Stimulated activated naive B cell treated with anti-CD40 and anti-IgM and Interleukin-4, amounts not matched to agents 10 μg/mL and 1 μg/mL and 100 μg/mL, for 72 hours (primary cell): ENCODE measurements at places on chromosomes 2 and 18.

DNA sequence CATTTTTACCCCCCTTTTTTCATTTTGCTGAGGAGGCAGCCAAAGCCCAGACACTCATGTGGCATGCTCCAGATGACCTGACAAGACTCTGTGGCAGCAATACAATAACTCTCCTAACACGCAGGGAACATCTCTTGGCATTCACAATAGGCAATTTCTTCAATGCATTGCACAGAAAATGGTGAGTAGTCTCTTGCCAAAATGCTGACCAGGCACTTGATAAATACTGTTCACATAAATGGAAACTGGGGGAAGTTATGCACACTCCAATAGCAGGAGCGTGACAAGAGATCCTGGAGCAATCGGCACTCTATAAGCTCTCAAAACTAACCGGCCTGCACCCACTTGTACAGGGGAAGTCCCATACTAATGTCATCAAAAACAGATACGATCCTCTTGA is 66.3 kb downstream of the NBAS start:
- DNase-seq: no peak

DNA sequence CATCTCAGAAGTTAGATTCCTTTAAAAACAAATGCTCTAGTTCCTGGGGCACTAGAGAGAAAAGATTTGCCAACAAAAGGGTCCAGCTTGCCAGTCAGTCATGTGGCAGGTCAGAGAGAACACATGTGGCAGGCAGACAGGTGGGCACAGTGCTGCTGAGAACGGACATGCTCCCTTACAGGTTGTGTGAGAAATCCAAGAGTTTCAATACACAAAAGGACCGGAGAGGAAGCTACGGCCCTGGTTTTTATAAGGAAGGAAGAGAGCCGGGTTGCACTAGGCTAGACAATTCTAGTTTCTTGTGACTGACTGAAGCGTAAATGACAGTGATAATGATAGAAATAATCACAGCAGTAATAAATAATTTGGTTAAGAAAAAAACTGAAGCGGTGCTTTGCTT is 18.3 kb downstream of the CDC42EP3 start:
- no peak for DNase-seq

GRCh38 chr2:42414648-42415047 is 53.6 kb upstream of the COX7A2L start:
- no peak for DNase-seq

- DNase-seq: peak; percentile 54
Measured at GRCh38 chr2:230537531-230537976, 121.6 kb downstream of the SP100 start.

- DNase-seq: no peak
Measured at GRCh38 chr2:173136599-173136998, 61.0 kb downstream of the MAP3K20 start.
